ENCODE measurements at places on chromosomes 13 and 19.

DNA sequence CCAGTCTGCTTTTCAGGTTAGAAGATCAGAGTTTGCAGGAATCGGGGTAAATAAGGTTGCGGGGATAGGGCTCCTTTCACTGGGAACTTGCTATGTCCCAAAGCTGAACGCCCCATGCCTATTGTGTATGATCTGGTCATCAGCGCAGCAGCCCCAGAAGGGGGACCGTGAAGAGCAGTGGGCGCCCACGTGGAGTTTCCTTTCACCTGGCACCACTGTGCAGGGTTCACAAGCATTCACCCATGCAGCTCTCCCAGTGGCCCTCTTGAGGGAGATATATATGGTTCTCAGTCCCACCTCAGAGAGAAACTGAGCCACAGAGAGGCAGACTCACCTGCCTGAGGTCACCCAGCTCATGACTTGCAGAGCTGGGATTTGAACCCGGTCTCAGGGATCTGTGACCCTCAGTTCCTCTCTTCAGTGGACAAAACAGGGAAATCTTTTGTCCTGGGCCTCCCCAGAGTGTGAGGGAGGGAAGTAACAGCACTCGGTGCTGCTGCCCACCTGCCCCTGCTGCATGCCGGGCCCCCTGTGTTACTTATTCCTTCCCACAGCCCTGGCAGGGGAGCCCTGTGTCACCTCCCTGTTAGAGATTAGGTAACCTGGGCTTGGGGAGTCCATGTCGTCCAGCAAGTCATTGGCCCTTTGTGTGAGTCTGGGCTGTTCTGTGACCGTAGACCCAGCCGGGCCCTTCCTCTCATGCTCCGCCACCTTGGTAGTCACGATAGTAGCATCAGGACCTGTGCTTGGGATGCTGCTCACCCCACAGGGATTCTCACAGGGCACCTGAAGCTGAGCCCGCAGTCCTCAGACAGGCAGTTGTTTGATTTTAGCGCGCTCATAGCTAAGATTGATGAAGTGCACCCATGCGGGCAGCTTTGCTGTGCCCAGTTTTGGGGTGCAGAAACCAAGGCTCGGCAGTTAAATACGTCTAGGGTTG is 27.9 kb downstream of the PPP5C start:
- no peak for DNase-seq

GRCh38 chr19:50702158-50702870 is 17.3 kb downstream of the SHANK1 start:
- no peak for DNase-seq

DNA sequence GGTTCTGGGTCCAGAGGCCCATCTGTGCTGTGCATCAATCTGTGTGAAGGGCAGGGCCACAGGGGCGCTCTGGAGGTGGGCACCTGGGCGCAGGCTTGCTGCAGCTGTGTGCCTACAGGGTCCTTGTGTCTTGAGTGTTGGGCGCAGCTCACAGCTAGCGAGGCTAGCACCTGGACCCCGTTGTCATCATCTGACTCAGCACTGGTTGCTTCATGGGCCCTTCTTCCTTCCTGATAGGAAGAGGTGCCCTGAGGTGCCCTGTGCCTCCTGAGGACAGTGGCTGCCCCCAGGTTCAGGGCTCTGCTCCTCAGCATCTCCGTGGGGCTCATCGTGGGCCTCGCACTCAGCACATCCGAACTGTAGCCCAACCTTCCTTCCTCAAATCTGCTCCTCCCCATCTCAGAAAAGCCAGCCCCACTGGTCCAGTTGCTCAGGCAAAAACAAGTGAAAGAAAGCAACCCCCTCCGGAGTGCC is 54.8 kb downstream of the GATAD2A start:
- DNase-seq: no peak

- DNase-seq: no peak
Observed at GRCh38 chr13:87280139-87280538, 391.0 kb upstream of the SLITRK5 start.

DNA sequence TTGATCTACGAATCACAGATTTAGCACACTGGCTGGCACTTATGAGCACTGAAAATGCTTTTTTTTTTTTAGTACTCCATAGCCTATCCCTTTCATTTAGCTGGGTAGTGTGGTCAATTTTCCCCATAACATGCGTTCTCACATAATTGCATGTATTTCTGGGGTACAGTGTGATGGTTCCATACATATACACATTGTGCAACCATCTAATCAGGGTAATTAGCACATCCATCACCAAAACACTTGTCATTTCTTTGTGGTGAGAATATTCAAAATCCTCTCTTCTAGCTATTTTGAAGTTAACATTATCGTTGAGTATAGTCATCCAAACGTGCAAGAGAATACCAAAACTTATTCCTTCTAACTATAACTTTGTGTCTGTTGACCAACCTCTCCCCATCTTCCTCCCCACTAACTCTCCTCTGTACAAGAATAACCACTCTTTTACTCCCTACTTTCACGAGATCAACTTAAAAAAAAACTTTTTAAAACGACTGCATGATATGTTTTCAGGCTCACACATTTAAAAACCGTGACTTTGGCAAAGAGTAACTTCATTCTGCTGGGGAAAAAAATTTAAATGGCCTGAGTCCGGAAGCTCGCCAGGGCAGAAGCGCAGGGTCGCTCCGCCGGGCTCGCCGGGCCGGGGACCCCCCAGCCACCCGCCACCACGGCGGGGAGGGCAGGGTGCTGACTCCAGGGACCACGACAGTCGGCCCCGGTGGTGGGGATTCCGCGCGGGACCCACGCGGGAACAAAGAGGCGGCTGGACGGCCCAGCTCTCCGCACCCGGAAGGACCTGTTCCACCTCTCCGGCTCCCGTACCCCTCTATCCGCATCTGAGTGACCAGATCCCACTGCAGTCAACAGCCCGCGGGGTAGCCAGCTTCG is 868 bp upstream of the UBAC2 start:
- DNase-seq: peak; percentile 18

GRCh38 chr13:91627952-91628739 is 229.7 kb downstream of the GPC5 start:
- DNase-seq: no peak

DNA sequence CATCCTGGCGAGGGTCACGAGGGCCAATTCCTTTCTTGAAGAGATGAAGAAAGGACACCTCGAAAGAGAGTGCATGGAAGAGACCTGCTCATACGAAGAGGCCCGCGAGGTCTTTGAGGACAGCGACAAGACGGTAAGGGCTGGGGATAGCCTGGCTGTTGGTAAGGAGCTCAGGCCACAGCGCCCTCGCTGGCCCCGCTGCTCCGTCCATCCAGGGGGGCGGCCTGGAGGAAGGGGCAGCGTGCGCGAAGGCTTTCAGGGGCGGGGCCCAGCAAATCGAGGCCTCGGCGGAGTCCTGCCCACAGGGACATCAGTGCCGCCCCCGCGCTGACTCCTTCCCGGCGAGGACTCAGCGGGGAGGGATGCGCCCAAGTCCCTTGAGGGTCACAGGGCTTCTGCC is 6.9 kb downstream of the F10 start:
- DNase-seq: no peak

DNA sequence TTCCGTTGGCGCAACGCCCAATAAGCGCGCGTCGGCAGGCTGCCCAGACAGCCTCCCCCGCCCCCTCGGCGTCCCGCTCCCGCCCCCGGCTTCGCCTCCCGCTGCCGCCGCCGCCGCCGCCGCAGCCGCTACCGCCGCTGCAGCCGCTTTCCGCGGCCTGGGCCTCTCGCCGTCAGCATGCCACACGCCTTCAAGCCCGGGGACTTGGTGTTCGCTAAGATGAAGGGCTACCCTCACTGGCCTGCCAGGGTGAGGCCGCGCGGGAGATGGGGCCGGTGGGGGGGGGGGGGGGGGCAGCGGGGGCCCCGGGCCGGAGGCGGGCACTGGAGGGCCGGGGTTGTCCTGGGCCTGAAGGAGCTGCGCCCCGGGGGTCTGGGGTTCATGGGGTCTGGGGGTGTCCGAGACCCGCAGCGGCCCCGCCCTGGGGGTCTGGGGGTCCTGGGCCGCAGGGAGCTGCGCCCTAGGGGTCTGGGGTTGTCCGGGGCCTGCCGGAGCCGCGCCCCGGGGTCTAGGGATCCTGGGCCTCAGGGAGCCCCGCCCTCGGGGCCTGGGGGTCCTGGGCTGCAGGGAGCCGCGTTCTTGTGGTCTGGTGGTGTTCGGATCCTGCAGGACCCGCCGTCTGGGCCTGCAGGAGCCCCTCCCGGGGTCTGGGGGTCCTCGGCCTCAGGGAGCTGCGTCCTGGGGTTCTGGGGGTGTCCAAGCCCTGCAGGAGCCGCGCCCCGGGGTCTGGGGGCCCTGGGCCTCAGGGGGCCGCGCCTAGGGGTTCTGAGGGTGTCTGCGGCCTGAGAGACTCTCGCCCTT is at the start of gene HDGFL2:
Gene HDGFL2 (plus strand): TSS at position 124 of the 801 bp plus-strand sequence. CDS start 54 bp downstream, at position 178.
- DNase-seq: no peak

DNA sequence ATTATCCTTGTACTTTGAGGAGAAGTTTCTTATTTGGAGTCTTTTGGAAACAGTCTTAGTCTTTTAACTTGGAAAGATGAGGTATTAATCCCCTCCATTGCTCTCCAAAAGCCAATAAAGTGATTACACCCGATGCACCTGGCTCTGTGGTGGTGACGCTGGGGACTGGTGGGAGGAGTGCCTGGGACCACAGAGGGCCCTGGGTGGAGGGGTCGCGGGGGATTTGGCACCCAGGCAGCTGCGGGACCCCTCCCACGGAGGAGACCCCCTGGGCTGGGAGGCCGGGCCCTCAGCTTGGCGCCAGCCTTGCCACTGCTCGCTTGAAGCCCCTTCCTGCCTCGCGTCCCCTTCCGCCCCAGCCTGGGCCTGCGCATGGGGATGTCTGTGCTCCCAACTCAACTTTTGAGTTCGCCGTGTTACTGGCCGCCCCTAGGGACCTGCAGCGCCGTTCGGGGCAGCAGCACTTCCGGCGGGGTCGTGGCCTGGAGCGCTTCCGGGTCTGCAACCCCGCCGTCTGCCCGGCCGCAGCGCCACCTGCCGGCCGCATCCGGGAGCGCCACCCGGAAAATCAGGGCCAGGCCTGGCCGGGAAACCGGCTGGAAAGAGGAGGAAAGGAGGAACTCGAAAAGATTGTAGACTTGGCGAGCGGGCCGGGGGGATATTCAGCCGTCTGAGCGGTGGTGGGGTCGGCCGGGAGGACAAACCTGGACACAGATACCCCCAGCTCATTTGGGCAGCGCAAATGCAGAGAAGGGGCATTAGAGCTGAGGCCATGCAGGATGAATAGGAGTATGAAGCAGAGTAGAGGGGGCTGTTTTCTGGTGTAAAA is 8.4 kb downstream of the PEAK3 start:
- peak; percentile 96 for DNase-seq
